Activated T-helper 1 cell treated with anti-CD3 and anti-CD28 coated beads, Interleukin-2, amount 50 U/mL, for 16 hours (primary cell): ENCODE measurements at places on chromosomes 2 and 18.

DNA sequence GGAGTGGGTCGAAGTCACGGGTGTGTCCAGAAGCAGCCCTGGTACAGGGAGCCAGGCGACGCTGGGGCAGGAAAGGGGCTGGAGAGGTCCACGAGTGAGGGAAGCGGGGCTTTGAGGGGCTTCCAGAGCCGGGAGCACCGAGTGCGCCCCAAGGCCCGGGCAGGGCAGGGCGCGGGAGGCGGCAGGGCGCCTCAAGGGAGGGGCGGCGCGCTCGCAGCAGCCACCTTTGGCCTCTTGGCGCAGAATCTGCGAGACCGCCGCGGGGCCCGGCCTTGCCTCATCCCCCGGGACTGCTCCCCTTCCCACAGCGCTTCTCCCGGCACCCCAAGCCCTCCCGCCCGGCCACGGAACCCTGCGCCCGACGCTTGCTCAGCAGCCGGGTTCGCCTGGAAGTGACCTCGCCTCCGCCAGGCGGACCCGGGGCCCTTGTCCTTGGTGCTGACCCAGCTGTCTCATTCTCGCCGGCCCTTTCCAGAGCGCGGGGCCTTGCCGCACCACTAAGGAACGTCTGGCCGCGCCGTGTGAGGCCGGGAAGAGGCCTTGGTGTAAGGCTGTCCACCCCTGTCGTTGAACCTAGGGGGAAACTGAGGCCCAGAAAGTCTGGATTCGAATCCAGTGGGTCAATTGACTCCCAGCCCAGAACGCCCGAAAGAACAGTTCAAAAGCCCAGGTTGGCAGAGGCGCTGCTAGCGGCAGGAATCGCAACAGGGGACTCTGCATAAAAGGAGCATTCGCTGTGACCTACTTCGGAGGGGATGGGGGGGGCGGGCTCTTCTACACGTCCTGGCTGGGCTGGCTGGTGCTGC lies 584 bp upstream of the DNER start:
- DNase-seq = no peak

- no peak for DNase-seq
Measured at GRCh38 chr2:215352602-215353001, 40.7 kb downstream of the ATIC start.

DNA sequence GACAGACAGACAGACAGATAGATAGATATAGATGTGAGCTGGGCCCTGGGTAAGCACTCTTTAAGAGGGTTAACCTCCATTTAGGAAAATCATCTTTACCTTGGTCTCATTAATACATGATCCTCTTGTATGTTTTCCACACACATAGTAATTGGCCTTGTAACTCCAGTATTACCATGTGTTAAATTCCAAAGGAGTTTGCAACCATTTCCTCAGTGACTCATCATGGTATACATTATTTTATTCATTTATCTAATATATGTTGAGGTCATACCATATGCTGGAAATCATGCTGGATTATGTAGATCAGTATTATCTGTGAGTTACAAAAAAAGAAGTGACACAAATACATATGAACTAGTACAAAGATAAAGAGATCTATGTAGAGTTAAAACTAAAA lies 504.3 kb downstream of the DCC start:
- DNase-seq = no peak

GRCh38 chr2:1650085-1650872 lies 94.0 kb downstream of the PXDN start:
- no peak for DNase-seq

GRCh38 chr2:180169474-180169873 lies 162.4 kb upstream of the CWC22 start:
- DNase-seq = no peak

GRCh38 chr2:5668682-5669250 lies 23.4 kb upstream of the SOX11 start:
- DNase-seq = no peak

DNA sequence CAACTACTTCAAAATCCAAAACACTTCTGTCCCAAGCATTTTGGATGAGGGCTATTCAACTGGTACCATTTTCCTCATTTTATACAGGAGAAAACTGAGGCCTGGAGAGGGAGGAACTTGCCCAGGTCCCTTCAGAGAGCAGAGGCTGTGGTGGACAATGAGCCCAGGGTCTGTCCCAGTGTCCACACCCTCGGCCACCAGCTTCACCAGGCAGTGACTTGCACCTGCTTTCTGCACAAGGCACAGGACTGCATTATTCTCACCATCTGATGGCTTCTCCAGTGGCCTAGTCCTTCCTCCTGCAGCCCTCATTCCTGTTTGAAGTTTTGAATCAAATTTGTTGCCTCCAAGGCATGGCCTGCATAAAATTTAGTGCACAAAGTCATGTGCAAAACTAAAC lies 53.3 kb downstream of the RNF144A start:
- DNase-seq = no peak

DNA sequence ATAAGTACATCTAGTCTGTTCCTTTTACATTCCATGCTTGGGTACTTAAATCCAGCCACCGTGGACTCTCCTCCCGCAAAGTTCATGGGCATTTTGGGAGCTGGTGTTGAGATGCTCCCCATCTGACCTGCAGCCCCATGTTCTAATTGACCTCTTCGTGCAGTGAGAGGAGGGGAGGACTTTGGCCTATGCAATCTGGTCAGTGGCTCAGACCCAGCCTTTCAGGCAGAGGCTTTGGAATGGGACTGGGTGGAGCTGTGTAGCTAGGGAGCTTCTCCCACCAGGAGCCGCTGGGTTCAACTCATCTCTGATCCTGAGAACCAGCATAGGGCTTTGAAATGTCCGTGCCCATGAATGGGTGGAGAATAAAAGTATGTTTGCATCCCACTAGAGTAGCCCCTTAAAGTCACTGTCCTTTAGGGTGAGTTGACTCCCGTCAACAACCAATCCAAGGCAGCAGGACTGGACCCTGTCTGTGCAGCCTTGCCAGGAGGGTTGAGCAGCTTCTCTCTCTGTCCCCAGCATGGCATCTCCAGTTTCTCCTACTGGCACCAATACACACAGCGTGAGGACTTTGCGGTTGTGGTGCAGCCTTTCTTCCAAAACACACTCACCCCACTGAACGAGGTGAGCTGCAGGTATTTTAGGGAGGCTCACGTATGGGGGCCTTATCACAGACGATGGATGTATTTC lies 120.0 kb upstream of the PPP1CB start:
- DNase-seq = no peak

- DNase-seq = no peak
Measured at GRCh38 chr18:44709307-44710126, 28.8 kb downstream of the SETBP1 start.

GRCh38 chr2:226320076-226320948 lies 479.3 kb downstream of the IRS1 start:
- DNase-seq = no peak

DNA sequence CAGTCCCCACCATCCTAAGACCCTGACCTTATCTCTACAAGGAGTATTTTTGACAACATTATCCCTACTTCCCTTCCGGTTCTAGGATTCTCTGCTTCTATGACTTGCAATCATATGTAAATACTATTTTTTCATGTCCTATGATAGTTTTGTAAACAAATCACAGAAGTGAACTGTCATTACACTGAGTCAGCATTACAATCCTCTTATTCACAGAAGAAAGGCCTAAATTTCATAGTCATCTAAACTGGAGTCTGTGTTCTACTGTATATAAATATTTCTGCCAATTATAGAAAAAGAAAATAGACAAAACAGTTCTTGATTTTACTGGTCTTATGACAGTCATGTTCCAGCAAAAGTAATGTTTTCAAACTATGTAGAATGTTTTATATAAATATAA lies 265.1 kb downstream of the NCKAP5 start:
- DNase-seq = no peak

DNA sequence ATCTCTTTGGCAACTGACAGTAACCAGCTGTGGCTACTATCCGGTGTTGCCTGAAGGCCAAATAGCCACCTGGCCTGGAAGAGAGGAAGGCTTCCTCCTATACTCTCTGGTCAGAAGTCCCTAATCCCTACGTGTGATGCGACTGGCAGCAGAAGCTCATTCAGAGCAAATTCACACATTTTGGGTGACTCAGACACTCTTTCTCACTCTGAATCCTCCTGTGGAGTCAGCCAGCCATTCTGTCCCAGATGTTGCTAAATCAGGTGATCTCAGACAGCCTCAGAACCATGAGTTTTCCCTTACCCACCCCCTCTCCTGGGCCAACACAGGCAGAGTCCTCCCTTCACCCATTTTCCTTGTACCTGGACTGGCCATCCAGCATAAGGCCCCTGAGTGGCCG lies 34.7 kb downstream of the CFAP53 start:
- DNase-seq = no peak

DNA sequence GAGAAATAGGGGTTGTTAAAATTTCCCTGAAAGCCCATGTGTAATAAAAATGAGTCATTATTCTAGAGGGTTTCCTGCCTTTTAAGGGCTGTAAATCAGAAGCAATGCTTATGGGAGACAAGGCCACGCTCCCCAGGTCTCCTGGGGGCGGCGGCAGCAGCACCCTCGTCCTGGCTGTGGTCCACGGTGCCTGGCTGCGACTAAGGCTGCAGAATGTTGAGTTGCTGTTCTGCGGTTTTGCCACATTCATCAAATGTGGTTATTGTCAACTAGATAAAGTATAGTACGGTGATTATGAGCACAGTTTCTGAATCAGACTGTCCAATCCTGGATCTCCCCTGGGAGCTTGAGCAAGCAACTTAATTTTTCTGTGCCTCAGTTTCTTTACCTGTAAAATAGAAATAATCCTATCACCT lies 11.9 kb upstream of the AGFG1 start:
- peak; percentile 22 for DNase-seq

- DNase-seq = no peak
Measured at GRCh38 chr2:26809211-26809610, 23.4 kb downstream of the CENPA start.

GRCh38 chr2:133811409-133812125 lies 243.3 kb upstream of the NCKAP5 start:
- no peak for DNase-seq

- DNase-seq = no peak
Measured at GRCh38 chr2:213225866-213226265, 58.4 kb upstream of the SPAG16 start.

DNA sequence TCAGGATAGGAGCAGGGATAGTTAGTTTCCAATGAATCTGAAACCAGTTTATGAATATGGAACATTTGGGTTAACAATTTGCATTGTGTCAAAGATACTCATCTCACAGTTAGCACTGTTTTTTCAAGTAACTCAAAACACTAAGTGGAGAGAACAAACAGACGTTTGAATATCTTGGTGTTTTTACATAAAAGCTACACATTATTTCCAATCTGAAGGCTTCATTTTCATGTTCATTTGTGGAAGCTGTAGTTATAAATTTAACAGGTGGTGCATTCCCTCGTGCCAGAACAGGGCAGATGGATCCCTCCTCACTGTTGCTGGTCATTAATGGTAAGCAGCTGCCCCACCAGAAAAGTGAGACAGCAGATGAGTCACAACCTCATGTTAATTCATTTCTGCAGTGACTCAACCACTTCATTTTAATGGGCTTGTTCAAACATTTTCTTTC lies 286.9 kb downstream of the TMX3 start:
- no peak for DNase-seq

- no peak for DNase-seq
Measured at GRCh38 chr2:40463112-40463511, 11.2 kb upstream of the SLC8A1 start.

DNA sequence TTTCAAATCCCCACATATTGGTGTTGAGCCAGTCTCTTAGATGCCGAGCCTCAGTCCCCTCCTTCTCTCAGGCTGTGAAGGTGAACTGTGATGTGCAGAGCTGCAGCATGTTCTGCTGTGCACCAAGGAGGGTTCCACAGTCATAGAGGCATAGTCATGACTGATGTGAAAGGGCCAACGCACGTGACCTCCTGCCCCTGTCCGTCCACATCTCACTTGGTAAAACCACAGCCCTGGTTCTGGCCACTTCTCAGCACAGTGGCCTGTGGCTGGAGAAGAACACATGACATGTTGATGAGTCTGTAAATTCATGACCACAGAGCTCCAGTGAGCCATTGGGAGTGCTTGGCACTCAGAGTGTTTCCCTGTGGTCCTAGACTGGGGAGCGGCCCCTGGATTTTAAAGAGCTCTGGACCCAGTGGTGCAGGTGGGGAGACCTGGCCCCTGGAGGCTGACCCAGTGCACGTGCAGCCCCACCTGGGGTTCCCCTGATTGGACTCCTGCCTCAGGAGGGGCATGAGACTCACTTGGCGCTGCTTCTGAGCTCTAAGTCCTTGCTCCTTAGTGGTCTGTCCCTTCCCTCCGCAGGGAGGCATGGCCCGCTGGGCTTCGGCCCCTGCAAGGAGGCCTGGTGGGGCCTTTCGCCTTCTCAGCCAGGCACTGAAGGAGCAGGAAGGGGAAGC lies 25.3 kb downstream of the INPP4A start:
- DNase-seq = no peak

DNA sequence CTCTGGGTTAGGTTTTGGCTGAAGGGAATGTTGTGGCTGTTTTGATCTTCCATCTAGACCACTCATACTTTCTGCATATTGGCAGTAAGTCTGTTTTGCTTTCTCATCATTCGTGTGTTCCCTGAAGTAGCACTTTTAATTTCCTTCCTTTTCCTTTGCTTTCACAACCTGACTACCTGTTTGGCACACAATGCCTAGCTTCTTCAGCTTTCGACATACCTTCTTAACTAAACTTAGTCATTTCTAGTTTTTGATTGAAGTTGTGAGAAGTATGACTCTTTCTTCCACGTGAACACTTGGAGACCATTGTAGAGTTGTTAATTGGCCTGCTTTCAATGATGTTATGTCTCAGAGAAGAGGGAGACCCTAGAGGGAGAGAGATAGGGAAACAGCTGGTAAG lies 123.6 kb upstream of the EPB41L3 start:
- DNase-seq = no peak

DNA sequence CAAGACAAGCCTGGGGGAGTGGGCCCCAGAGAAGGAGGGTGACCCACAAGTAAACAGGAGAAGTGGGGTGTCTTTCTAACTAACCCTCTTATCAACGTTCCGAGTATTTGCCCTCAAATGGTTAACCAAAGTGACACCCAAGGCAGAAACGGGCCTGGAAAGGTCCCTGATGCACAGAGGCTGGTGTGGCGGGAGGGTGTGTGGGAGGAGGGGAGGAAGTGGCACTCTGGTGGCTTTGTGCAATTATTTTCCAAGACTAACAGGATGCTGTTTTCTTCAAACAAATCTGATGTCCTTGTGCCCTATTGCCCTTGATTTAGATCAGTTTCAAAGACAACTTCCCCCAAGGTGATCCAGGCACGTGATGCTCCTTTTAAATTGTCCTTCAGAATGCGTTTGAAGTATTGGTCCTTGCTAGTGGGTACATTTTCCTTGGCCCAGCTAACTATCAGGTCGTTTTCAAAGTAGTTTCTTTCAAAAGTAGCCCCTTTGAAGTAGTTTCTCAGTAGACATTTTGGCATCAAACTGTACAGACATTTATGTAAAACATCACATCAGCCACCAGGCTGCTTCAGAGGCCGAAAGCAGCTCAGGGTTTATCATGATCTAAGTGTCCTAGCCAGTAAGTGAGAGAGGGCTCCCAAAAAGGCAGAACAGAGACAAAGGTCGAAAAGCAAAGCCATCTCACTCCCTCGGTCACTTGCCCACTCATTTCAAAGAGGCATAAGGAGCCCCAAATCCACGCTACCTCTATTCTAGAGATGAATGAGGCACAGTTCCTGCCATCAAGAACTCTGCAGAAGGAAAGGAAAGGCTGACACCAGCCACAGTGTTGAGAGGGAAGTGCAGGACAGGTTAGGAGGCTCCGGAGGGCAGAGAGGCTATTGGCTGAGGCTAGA lies 371.1 kb upstream of the ID2 start:
- no peak for DNase-seq
